ENCODE measurements at places on chromosomes 13 and 19. TPM values are rescaled to one million over a fixed set of nuclear protein-coding genes. Genes with fewer than 3 reads are reported as not detected.

Gene UNC13A
- 1.7 TPM for total RNA-seq

Gene CD177
- total RNA-seq, result not detected

Gene KLK15
- not detected for total RNA-seq

Gene HCST
- 0.28 TPM for total RNA-seq

Gene CGB8
- total RNA-seq, result 1.9 TPM

Gene RFPL4A
- 0.53 TPM for total RNA-seq

Gene ZNF581
- total RNA-seq, result 47.4 TPM
